Vagina (tissue), 2 donors: ENCODE measurements at places on chromosomes 1 and 21. TPM values are rescaled to one million over a fixed set of nuclear protein-coding genes. Genes with fewer than 3 reads are reported as not detected.

GRCh38 chr21:44283948-44284347 lies 1.7 kb upstream of the AIRE start:
- no peak for DNase-seq

DNA sequence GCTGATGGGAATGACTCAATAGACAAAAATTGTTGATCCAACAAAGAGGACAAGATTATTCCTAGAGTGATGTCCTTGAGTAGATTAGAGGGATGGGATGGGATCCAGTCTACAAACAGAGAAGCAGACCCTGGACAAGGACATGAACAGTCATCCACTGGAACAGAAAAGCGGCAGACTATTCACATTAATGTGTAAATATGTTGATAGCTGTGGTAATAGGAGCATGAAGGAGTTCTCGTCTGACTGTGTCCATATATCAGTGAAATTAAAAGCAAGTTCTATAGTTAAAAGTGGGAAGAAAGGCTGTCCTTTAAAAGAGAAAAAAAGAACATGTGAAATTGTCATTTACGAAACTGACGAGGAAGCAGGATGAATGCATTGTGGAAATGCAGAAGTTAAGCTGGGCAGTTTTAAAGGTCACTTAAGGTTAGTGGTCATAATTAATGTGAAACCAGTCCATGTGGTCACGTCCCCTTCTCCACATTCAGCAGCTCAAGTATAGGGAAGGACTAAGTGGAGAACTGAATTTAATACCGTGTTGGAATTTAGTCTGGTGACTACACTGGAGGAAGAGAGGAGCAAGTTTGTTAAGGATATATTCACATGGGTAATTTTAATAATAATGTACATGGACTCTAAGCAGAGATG lies 62.1 kb downstream of the PIK3R3 start:
- no peak for DNase-seq

DNA sequence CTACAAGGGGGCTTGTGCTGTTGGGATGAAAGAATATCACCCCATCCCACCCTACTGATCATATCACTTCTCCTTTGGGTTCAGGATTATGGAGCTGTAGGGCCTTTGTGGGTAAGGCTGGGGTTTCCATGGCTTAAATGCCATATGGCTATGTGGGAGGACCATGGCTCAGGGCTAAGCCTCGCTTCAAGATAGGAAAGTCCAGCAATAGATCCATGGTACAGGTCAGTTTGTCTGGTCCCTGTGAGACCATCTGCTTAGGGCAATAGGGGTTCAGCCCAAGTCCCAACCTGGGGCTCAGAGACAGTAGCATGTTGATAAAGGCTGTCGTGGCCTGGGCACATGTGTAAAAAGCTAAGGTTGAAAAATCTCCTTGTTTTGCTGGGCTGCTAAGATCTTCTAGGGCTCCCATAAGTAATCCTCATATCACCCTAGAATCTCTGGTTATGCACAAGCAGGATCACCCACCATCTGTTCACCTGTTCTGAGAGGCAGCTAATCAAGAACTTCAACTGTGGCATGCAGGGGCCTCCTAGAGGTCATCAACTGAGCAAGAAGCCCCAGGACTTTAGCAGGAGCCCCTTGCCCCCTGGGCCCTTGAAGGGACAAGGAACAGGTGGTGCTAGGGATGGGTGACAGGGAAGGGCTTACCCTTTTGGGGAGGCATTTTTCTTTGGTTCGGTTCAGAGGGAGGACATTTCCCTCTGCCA lies 66.5 kb downstream of the UBE2T start:
- no peak for DNase-seq

- no peak for DNase-seq
Measured at GRCh38 chr1:32500387-32501209, 35.7 kb downstream of the ZBTB8B start.

GRCh38 chr1:9767964-9768668 lies 55.6 kb downstream of the CLSTN1 start:
- DNase-seq = no peak

DNA sequence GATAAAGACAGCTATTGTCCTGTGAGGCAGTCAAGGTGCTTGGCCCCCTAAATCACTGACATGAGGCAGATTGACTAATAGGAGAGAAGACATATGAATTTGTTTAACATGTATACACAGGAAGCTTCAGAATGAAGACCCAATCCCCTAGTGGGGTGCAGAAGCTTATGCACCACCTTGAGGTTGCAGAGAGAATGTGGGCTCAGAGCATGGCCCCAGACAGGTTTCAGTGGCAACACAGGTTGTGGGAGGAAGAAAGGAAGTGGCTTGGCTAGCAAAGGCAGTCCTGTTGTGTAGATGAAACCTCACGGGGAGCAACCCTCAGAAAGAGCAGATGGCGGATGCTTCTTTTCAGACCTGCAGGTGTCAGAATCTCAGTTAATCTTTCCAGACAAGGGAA lies 37.0 kb upstream of the PARP1 start:
- no peak for DNase-seq

GRCh38 chr1:15430787-15431570 lies 7.3 kb upstream of the CTRC start:
- no peak for DNase-seq

DNA sequence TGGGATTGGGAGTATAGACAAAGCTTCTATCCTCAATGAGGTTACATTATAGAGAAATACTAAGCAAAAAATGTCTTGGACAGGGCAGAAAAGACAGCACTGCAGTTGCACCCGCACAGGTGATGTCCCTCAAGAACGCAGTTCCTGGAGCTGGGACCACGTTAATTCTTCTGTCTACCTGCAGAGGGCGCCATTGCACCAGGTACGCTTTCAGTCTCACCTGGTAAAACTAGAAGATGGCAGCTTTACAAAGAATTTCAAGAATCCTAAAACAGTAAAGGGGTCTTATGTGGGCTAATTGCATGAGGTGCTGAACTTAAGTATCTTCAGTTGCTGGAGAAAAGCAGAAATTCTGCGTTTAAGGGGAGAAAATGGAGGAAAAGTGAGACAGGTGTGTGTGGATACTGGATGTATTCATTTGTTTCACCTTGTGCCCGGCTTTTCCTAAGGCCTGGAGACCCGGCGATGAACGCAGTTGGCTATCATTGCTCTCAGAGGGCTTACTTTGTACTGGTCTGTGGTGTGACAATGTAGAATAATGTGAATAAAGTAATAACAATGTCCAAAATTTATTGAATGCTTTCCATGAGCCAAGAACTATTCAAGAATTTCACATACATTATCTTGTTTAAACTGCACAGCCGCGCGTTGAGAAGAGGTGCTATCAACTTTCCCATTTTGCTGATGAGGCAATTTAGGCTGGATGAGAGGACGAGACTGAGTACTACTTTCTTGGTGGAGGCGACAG lies 276.3 kb upstream of the GREM2 start:
- no peak for DNase-seq

Gene LGR6
- total RNA-seq = 6.6 TPM

Gene C1QC
- total RNA-seq = 128 TPM
